ENCODE measurements at places on chromosomes 7 and 10. TPM values are rescaled to one million over a fixed set of nuclear protein-coding genes. Genes with fewer than 3 reads are reported as not detected.

The SPDYE2 gene
- total RNA-seq, result not detected

The BTAF1 gene
- total RNA-seq, result 14.1 TPM

The ANKRD22 gene
- total RNA-seq, result 0.22 TPM

The FGF8 gene
- total RNA-seq, result 0.17 TPM

The ZC3HAV1 gene
- 32.7 TPM for total RNA-seq

The R3HCC1L gene
- total RNA-seq, result 13.9 TPM

The SHTN1 gene
- 24.9 TPM for total RNA-seq

The ACTR3C gene
- not detected for total RNA-seq

The ACHE gene
- 2.1 TPM for total RNA-seq

The OR6B1 gene
- not detected for total RNA-seq

The PTN gene
- not detected for total RNA-seq

The FKBP6 gene
- not detected for total RNA-seq

The MRLN gene
- not detected for total RNA-seq

The ACSM6 gene
- not detected for total RNA-seq

The INA gene
- total RNA-seq, result 20.0 TPM

The CNPY1 gene
- total RNA-seq, result not detected

The CDH23 gene
- total RNA-seq, result 2.5 TPM

The GLI3 gene
- 0.24 TPM for total RNA-seq

The SEMA4G gene
- 9.0 TPM for total RNA-seq

The HOXA9 gene
- total RNA-seq, result 0.41 TPM

The EXOSC1 gene
- 53.6 TPM for total RNA-seq

The RARRES2 gene
- total RNA-seq, result not detected

The OR6V1 gene
- total RNA-seq, result not detected

Measured in A549 treated with Mapracorat at 1 μM for 4 hours (cell line).